Karpas-422 (cell line): ENCODE measurements at places on chromosomes 3 and 15. TPM values are rescaled to one million over a fixed set of nuclear protein-coding genes. Genes with fewer than 3 reads are reported as not detected.
A peak's percentile ranks its signal among the peaks of the same experiment; 100 is the strongest.

ATP13A5 gene
- total RNA-seq, result not detected in 2 replicates

PDCD10 gene
- total RNA-seq, result 65.5 and 75.0 TPM in 2 replicates

- peak; percentile 89 for DNase-seq
- peaks cover 69% of the 10 kb centered on the region for H3K4me1 ChIP-seq
- peak overlapping the region; percentile 98 for H3K4me3 ChIP-seq
- H3K27me3 ChIP-seq, result no peaks in the 10 kb centered on the region
- H3K27ac ChIP-seq, result peak overlapping the region; percentile 100
Measured at GRCh38 chr3:129277829-129278271, 820 bp upstream of the HMCES start.

DNA sequence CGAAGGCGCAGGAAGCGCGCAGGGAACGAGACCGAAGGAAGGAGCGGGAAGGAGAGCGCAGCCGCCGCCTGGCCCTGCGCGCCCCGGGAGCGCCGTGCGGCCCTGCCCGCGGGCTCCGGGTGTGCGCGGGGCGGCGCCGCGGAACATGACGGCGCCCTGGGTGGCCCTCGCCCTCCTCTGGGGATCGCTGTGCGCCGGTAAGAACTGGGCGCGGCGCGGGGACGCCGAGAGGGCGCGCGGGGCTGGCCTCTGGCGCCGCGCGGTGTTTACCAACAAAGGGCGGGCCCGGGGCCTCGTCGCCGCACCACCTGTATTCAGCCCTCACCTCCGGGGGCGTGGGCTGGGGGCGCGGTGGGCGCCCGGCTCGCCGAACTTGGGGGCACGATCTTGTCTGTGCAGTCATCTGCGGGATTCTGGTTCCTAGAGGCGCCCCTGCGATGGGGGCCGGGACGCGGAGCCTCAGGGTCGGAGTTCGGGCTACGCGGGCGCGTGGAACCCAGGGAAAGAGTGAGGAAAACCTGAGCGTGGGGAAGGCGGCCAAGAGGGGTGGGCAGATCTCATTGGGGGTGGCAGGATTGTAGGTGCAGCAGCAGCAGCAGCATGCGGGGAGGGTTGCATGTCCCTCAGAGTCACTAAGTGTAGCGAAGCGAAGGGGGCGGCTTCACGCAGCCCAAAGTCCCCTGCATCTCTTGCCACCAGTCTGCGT lies 641 bp downstream of the ACVR2B start:
- H3K27me3 ChIP-seq, result no peaks in the 10 kb centered on the region; the same call in 1 of the 2 replicates
- H3K4me1 ChIP-seq, result peaks cover 23% of the 10 kb centered on the region
- no peak overlapping the region for H3K27ac ChIP-seq
- DNase-seq, result peak; percentile 60
- H3K36me3 ChIP-seq, result no peaks in the 10 kb centered on the region

DNA sequence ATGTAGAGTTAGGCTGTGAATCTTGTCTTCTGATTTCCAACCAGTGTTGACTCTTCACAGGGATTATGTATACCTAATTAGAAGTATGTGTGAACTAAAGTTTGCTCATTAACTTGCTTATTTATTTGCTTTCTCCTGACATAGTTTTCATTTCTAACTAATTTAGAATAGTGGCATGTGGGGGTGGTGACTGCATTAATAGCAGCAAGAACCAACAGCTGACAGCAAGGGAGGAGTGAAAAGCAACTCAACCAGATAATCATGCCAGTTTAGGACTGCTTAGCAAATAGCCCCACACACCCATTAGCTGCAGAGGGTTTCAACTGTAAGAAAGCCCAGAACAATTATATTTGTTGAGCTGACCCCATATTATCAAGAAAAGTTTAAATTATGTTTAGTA lies 3.8 kb downstream of the ST3GAL6 start:
- no peaks in the 10 kb centered on the region for H3K4me1 ChIP-seq
- no peaks in the 10 kb centered on the region for H3K27me3 ChIP-seq
- no peak overlapping the region for H3K27ac ChIP-seq
- no peaks in the 10 kb centered on the region for H3K36me3 ChIP-seq
- DNase-seq, result no peak
- no peak overlapping the region for H3K4me3 ChIP-seq

- no peaks in the 10 kb centered on the region for H3K27me3 ChIP-seq
- no peak for DNase-seq
Measured at GRCh38 chr3:119240101-119240590, 532 bp downstream of the B4GALT4 start.

DNA sequence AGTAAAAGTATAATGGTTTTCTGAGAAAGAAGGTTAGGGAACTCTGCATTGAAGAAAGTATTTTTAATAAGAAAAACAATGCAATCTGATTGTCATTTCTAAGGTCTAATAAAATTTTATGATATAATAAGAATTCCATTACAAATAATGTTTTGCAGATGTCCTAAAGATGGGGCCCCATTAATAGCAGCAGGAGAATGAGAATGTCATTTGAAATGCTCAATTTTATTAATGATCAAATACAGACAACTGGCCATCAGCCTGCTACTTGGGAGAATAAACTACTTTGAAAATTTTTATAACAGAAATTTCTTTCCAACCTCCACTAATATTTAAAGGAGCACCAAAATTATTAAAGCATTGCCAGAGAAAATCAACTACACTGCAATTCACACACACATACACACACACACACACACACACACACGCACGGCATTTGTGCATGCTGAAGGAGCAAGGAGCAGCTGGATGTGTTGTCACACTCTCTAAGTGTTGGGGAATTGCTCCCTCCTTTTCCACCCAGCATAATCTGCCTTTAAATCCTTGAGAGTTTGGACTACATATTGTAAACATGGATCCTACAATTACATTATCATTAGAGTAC lies 109.5 kb downstream of the THRB start:
- DNase-seq, result no peak
- no peak overlapping the region for H3K27ac ChIP-seq
- H3K4me3 ChIP-seq, result no peak overlapping the region
- H3K27me3 ChIP-seq, result no peaks in the 10 kb centered on the region
- no peaks in the 10 kb centered on the region for H3K36me3 ChIP-seq

DNA sequence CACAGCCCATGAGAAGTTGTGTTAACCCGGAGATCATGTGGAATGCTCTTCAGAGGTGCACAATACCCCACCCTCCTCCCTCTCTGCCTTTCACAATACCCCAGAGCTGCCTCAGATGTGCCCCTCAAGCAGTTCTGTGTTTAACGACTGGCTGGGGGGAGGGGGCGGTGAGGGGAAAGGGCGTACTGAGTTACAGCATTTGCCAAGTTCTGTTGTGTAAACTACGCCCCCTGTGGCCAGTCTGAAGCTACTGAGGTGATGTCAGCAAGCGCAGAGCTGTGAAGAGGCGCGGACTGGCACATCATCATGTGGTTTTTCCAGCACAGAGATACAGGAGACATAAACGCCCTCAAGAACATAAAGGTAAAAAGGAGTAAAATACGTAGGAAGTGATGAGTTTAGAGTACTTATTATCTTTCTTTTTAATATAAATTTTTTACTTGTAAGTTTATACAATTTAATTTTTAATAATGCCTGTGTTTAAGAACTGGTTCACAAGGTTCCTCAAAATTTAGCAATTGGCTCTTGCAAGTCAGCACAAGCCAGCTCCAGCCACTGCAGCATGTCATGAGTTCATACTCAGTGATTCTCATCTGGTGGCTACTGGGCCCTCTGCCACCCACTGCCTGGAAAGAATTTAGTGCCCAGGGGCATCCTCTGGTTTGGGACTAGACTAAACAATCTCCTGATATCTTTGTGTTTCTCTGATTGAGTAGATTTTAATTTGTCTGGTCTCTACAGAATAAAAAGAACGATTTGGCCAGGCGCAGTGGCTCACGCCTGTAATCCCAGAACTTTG lies 1.7 kb downstream of the EPB42 start:
- H3K4me1 ChIP-seq, result peaks cover 4% of the 10 kb centered on the region
- peak; percentile 74 for DNase-seq
- no peak overlapping the region for H3K27ac ChIP-seq
- no peaks in the 10 kb centered on the region for H3K36me3 ChIP-seq
- H3K27me3 ChIP-seq, result no peaks in the 10 kb centered on the region

DNA sequence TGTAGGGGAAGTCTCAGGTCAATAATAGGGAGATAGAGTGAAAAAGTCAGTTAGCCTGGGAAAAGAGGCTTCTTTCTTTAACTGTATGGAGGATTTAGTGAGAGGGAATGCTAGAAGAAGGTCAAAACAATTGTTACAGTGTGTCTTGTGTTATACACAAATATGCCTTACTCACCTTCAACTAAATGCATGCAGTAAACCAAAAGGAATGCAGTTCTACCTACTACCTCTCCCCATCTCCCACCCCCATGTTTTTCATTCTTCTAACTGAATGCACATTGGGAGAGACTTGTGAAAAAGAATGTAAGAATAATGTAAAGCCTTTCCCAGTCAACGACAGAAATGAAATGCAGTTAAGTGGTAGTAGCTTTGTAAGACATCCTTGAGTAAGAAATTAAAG lies 33.8 kb downstream of the CCDC66 start:
- peaks cover 24% of the 10 kb centered on the region for H3K36me3 ChIP-seq
- no peaks in the 10 kb centered on the region for H3K27me3 ChIP-seq
- no peak overlapping the region for H3K4me3 ChIP-seq
- H3K27ac ChIP-seq, result no peak overlapping the region
- H3K4me1 ChIP-seq, result no peaks in the 10 kb centered on the region

DNA sequence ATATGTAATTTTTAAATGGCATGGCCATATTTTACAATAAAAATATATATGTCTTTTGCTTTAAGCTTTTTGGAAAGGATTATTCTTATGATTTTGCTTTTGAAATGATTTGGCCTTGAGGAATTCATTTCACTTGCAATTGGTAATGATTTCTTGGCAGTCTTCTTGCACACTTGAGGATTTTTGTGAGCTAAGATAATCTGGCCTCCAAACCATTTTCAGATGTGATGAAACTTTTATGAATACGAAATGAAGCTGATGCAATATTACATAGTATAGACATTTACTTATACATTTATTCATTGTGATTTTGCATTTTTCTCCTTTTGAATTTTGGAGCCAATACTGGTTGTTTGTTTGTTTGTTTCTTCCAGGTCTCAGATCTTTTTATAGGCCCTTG lies 6.4 kb upstream of the SH2D7 start:
- no peak overlapping the region for H3K27ac ChIP-seq
- no peak for DNase-seq
- H3K4me1 ChIP-seq, result peaks cover 40% of the 10 kb centered on the region
- H3K4me3 ChIP-seq, result no peak overlapping the region
- no peaks in the 10 kb centered on the region for H3K36me3 ChIP-seq

- no peak for DNase-seq
- H3K27ac ChIP-seq, result no peak overlapping the region
- 0 out of 2 replicates have a peak, but pooled peaks cover 2% of the 10 kb centered on the region for H3K36me3 ChIP-seq
- no peaks in the 10 kb centered on the region for H3K4me1 ChIP-seq
Measured at GRCh38 chr15:23761386-23761785, 74.3 kb upstream of the NDN start.
